Activated naive CD4-positive, alpha-beta T cell (primary cell): ENCODE measurements at places on chromosomes 1 and 21.

DNA sequence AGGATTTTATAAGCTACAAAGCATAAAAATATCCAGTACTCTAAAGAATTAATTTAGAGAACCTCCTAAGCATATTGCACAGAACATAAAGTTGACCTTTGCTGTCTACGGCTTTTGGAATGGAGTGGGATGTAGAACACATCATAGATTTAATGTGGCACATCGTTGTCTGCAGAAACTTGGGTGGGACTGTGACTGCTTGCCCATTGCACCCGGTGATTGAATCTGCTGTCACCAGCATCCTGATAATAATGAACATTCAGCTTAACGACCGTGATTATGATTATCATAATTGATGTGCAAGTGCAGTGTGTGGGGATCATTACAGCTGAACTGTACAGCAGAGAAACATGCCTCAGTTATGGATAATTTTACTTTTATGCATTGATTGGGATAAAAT lies 181.9 kb downstream of the SPATA17 start:
- DNase-seq = no peak

GRCh38 chr1:21622466-21623315 lies 46.5 kb downstream of the RAP1GAP start:
- DNase-seq = peak; percentile 51

DNA sequence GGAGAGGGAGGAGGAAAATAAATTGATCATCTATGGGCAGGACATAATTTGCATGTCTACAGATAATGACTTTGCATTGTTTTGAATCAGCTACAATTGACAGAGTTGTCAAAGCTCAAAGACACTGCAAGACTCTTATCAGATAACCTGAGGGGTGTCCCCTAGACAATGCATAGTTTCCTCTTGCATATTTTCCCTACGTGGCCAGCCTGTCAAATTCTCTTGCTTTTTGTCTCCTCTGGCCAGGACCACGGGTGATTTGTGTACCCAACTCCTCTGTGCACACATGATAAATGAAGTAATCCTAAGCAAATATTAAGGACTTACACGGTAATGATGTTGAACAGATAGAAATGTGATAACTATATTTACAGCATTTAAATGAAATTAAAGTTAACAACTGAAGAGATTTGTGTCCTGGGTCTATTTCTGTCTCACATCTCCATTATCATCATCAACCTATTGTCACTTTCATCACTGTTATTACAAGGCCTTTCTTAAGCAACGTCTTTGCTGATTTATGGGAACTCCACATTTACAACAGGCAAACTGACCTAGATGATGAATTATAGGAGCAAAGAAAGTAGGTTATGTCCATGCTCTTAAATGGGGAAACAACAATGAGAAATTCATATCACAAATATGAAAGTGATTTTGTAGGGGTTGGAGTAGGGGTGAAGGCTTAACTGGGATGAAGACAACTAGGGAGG lies 18.8 kb downstream of the BATF3 start:
- no peak for DNase-seq

DNA sequence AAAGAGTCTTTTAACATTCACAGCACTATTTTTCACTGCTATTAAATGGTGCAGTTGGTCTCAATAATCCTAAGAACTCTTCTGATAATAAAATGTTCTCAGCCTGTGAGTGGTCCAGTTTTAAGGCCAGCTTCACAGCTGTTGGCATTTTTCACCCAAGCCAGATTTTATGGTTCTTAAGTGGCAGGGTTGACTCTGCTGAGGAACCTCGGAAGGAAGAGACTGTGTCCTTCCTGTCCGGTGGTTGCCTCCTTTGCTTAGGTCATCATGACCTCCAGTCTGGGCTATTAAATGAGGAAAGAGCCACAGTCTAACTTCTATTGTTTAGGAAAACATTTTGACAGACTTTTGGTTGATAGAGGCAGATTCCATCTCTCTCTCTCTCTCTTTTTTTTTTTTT lies 112.5 kb upstream of the SERBP1 start:
- no peak for DNase-seq

GRCh38 chr21:37172646-37173045 lies 94.5 kb downstream of the VPS26C start:
- no peak for DNase-seq

DNA sequence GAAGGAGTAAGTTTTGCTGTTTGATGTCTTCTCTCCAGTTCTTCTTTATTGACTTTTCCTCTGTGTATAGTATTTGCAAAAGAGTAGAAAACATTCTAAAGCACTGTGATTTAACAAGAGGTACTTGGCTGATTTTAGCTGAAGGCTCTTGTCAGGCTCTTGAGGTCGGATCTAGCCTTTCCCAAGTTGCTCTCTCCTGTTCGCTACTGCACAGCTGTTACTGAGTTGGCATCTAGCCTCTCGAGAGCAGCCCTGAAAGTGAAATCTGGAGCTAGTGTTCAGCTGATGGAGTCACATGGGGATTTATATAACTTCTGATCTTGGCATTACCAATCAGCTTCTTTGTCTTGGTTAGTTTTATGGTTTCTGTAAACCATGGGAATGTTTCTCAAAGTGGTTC lies 193.1 kb downstream of the RYR2 start:
- no peak for DNase-seq

DNA sequence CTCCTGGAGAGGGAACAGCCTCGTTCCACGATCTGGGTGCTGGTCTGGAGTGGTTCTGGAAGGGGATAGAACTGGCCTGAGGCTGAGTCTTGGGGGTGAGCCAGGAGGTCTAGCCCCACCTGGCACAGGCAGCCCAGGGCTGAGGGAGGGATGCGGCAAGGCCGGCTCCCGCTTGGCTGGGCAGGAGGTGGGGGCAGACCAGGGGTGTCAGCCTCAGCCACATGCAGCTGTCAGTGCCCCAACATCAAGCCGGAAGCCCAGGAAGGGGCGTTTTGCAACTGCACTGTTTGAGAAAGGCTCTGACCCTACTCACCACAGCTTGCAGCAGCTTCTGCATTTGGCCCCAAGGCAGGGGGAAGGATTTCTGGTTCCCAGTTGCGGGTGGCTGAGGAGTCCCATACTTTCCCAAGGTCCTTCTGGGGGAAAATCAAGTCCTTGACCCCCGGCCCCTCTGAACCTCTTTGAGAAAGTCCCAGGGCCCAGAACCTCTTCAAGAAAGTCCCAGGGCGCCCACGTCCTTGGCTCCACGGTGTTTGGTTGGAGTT lies 2.0 kb downstream of the EFHD2 start:
- DNase-seq = peak; percentile 17

- DNase-seq = no peak
These were observed 1.6 kb downstream of the CLEC20A start for GRCh38 chr1:178495158-178495557.

- DNase-seq = no peak
These were observed 25.1 kb downstream of the C2CD2 start for GRCh38 chr21:41928621-41929220.

DNA sequence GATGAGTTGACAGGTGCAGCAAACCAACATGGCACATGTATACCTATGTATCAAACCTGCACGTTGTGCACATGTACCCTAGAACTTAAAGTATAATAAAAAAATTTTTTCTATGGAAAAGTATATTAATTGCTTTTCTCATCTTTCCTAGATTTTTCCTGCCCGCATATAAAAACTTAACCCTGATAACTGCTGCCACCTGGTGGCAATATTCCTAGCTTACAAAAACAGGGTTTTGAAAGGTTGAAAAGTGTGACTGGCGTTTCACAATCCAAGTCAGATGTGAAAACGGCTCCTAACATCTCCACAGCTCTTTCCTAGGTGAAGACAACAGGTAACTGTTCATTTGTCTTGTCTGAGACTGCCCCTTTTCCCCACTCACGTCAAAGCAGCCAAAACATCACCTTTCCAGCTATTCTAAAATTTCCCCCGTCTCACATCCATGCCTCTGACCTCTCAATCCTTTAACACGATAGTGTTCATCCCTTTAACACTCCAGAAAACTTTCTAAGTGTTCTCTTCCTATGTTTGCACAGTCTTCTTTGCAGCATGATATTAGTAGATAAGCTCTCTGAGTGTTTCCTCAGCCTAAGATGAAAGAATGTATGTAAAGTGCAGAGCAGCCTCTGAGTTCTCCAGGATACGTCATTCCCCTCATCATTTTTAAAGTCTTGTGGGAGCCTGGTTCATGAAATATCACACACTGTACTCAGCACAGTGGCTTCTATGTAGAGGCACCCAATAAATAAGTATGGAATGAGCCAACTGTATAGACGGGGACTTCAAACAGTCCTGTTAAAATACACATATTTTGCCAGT lies 27.5 kb downstream of the OVGP1 start:
- peak; percentile 0 for DNase-seq

GRCh38 chr1:41954533-41954944 lies 35.8 kb upstream of the HIVEP3 start:
- DNase-seq = no peak

- no peak for DNase-seq
These were observed 3.4 kb downstream of the JUN start for GRCh38 chr1:58780411-58780810.

- DNase-seq = no peak
These were observed 38.1 kb downstream of the PLEKHA6 start for GRCh38 chr1:204321665-204322064.

GRCh38 chr1:59427784-59428183 lies 130.9 kb downstream of the FGGY start:
- DNase-seq = no peak

- no peak for DNase-seq
These were observed 49.8 kb upstream of the GJA8 start for GRCh38 chr1:147852706-147853225.

DNA sequence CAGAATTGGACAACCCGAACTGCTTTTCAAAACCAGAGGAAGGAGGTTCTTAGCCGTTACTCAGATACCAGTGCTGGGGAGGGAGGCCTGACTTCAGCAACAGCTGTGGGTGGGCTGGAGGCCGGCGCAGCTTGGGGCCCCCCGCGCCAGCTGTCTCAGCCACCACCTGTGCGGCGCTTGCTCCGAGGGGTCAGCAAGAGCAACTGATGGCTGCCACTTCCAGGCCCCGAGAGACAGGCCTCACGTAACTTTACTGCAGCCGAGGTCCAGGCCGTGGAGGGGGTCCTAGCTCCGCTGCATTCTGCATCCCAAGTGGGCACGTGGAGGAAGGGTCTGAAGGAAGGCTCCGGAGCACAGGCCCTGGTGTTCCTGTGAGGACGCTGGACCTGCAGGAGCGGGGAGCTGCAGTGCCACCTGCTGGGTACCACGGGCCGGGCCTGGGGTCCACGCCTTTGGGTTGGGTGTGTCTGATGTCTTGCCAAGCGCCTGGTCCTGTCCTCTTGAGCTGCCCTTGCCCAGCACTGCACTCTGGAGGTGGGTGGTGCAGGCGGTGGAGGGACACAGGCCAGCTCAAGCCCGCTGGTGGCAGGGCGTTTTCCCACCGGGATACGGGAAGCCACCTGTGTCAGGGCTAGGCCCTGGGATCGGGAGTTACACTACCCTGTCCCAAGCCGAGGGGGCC lies 9.8 kb downstream of the THAP3 start:
- DNase-seq = peak; percentile 31

DNA sequence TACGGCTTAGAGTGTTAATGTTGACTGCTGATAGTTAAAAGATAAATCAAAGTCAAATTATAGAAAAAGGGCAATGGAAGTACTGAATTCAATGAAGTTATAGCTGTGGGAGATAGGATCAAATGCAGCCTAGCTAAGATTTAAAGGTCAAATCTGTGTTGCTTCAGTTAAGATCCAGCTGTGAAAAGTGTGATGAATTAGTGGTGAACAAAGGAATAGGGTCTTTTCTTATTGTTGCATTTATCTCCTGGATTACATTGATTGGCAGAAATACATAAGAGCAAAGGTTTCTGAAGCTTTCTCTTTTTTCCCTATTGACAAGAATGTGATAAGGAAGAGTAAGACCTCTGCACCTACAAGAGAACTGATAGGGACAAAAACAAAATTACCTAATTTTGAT lies 1234.6 kb upstream of the ADGRL2 start:
- DNase-seq = no peak

GRCh38 chr1:214500340-214501055 lies 50.9 kb downstream of the PTPN14 start:
- DNase-seq = no peak

GRCh38 chr1:6497215-6497866 lies 5.9 kb upstream of the PLEKHG5 start:
- no peak for DNase-seq

DNA sequence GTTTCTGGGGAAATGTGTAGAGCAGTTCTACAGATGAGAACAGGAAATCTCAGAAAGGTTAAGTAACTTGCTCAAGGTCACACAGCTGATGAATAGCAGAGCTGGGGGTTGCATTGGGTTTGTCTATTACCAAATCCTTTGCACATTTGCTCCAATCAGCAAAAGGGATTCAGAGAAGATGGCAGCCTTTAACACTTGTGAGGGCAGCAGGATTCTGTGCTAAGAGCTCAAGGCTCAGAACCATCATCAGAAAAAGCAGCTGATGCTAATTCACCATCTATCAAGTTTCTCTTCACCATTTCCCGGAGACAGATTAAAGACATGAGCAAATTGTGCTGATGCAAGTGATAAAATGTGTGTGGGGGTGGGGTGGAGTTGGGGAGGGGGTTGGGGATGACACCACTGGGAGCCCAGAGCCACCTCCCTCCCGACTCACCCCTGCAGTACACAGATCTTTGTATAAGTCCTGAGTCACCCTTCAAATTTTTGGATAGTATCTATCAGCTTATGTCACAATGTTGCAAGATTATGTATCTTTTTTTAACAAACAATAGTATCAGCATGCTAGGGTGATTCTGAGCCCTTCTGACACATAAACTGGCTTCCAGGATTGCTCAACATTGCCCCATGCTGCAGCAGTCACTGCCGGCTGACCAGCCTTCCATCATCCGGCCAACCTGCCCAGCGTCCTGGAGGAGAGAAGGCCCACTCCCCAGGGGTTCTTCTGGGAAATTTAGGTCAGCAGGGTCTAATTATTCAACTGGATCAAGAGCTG lies 2.8 kb upstream of the SPSB1 start:
- no peak for DNase-seq

GRCh38 chr1:181430015-181430885 lies 53.1 kb upstream of the CACNA1E start:
- no peak for DNase-seq

GRCh38 chr1:211068976-211069375 lies 65.0 kb downstream of the KCNH1 start:
- DNase-seq = no peak

DNA sequence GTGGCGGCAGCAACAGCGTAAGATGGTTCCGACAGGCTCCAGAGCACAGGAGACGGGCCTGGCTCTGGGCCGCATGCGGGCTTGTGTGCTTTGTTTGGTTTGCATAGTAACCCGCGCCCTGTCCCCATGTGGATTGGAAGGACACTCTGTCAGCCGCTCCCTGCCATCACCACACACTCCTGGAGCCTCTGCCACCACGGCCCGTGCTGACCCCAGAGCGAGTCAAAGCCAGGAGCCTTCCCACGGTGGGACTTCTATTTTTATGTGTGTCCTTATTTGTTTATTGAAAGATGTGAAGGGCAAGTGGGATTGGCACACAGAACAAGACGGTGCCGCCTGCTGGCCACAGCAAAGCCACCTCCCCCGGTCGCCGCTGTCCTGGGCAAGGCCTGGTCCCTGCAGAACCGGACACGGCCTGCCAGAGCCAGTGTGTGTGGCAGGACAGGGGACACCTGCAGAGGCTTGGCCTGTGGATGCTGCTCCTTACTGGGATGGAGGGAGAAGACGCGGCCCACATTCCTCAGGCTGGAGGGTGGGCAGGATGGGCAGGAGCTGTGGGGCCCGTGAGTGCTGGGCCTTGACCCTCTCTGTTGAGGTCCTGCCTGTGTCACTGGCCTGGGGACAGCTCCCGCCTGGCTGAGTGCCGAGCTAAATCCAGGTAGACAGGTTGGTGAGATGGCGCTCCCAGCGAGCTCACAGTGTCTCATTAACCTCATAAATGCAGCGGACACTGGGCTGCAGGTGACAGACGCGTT lies 64.4 kb downstream of the AGPAT3 start:
- DNase-seq = no peak
